Stimulated activated CD4-positive, alpha-beta T cell treated with anti-CD3 and anti-CD28 coated beads, Interleukin-4, amount 100 ng/mL, for 4 hours (primary cell): ENCODE measurements at places on chromosomes 12 and 14.
A peak's percentile ranks its signal among the peaks of the same experiment; 100 is the strongest.

GRCh38 chr12:86158956-86159355 is 97.2 kb downstream of the MGAT4C start:
- no peak for DNase-seq

DNA sequence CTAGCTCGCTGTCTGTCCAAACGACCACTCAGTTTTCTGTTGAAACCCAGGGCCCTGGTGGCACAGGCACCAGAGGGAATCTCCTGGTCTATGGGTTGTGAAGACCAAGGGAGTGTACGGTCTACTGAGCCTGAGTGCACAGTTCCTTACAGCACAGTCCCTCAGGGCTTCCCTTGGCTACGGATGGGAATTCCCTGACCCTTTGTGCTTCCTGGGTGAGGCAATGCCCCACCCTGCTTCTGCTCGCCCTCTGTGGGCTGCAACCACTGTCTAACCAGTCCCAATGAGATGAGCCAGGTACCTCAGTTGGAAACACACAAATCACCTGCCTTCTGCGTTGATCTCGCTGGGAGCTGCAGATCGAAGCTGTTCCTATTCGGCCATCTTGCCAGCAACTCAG is 22.6 kb downstream of the GPHN start:
- DNase-seq: no peak

GRCh38 chr12:9948606-9949296 is 16.6 kb upstream of the CLEC2A start:
- DNase-seq: no peak

DNA sequence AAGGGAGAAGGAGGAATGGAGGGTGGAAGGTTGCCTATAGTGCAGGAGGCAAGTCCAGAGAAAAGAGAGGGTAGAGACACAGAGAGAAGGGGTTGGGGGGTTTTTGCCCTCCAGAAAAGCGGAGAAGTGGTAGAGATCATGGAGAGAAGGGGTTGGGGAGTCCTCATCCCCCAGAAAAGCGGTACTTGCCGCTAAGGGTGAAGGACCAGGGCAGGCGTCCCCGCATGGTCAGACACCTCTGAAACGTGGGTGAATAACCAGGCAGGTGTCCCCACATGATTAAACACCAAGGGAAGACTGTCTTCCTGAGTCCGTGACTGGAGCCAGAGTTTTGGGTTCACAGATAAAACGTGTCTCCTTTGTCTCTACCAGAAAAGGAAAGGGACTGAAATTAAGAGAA is 439.0 kb downstream of the SOX5 start:
- no peak for DNase-seq

GRCh38 chr12:132154941-132155770 is 10.9 kb downstream of the NOC4L start:
- no peak for DNase-seq

- DNase-seq: no peak
Measured at GRCh38 chr12:88338486-88338885, 196.4 kb downstream of the TMTC3 start.

- DNase-seq: no peak
Measured at GRCh38 chr12:12003609-12004008, 67.1 kb upstream of the BCL2L14 start.

- no peak for DNase-seq
Measured at GRCh38 chr14:87046960-87047359, 946.0 kb downstream of the GALC start.

DNA sequence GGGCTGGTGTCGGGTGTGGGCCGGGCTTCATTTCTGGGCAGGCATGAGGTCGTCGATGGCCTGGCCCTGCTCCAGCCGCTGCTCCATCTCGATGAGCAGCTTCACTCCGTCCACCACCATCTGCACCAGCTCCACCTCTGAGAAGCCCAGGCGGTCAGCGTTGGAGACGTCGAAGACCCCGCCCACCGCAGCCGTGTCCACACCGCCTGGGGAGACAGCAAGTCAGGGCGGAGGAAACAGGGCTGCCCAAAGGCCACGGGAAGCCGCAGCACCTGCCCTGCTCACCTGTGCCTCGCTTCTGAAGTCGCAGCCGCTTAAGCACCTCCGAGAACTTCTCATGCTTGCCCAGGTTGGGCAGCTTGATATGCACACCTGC is 2.8 kb downstream of the CKB start:
- DNase-seq: no peak

DNA sequence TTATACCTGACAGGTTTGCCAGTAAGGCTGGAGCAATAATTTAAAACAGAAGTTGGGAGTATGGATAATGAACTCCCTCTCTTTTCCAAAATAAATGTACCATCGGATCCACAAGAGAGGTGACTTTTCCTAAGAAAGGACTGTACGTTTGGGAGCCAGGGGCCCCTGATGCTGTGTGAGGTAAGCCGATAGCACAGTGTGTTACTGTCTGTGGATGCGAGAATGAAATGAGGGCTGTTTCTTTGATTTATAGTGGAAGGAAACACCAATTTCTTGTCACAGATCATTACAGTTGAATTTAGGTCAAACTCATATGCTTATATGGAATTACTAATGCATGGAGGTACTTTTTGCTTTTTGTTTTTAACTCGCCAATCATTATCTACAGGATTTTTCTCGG is 147.7 kb downstream of the ZNF664 start:
- no peak for DNase-seq

DNA sequence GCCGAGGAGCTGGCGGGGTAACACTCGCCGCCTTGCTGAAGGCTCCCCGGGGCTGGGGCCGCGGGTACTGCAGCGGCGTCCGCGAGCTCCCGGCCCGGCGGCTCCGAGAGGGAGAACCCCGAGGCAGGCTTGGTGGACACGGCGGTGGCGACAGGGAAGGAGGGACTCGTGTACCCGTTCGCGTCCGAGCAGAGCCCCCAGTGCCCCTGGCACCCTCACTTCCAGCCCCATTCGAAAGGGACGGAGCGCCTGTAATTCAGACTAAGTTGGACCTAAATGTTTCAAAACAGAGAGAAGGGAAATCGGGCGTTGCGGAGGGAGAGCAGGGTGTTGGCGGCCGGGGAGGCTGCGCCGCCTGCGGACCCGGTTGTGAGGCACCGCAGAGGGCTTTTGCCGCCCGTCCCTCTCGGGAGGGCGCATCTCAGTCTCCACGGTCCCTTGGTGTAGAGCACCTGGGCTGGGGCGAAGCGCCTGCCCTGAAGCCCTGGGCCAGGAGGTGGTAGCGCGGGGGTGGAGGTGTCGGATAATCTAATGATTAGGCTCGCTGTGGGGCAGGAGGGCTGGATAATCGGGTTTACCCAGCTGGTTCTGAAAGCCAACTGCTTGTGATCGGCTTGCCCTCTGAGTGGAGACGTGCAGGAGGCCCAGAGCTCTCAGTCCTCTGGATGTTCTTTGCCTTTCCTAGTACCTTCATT is 771 bp downstream of the DAAM1 start:
- peak; percentile 9 for DNase-seq

- DNase-seq: no peak
Measured at GRCh38 chr12:129049917-129050316, 196.6 kb downstream of the GLT1D1 start.

GRCh38 chr12:43982544-43982943 is 146.7 kb downstream of the TMEM117 start:
- DNase-seq: no peak

- DNase-seq: no peak
Measured at GRCh38 chr14:66696326-66696725, 188.4 kb downstream of the GPHN start.

GRCh38 chr14:46197856-46198255 is 453.7 kb downstream of the RPL10L start:
- no peak for DNase-seq

DNA sequence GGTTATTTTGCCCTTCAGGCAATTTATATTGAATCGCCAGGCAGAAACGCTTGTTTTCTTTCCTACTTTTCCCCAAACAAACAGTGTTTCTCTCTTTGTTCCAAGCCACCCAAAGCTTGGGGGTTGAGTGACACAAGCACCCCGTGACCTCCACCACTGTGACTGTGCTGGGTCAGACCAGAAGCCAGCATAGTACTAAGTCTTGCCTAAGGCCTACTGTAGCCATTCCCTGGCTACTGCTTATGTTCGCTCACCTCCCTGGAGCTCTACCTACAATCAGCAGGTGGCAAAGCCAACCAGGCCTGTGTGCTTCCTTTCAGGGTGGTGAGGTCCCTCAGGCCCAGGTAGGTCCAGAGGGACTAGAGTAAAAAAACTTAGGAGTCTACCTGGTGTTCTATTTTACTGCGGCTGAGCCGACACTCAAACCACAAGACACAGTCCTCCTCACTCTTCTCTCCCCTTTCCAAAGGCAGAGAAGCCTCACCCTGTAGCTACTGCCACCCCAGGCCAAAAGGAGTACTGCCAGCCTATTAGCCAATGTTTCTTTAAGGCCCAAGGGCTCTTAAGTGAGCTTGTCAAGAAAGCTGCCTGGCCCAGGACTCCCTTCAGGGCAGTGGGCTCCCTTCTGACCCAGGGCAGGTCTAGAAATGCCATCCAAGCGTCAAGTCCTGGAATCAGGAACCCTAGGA is 411.8 kb upstream of the MIS18BP1 start:
- no peak for DNase-seq
